ENCODE measurements at places on chromosomes 1 and 21.

GRCh38 chr1:237972186-237972585 lies 81.5 kb upstream of the ZP4 start:
- DNase-seq = no peak

- no peak for DNase-seq
Observed at GRCh38 chr1:224901087-224901810, 28.2 kb upstream of the DNAH14 start.

- DNase-seq = no peak
Observed at GRCh38 chr1:31786366-31787060, 22.4 kb upstream of the ADGRB2 start.

DNA sequence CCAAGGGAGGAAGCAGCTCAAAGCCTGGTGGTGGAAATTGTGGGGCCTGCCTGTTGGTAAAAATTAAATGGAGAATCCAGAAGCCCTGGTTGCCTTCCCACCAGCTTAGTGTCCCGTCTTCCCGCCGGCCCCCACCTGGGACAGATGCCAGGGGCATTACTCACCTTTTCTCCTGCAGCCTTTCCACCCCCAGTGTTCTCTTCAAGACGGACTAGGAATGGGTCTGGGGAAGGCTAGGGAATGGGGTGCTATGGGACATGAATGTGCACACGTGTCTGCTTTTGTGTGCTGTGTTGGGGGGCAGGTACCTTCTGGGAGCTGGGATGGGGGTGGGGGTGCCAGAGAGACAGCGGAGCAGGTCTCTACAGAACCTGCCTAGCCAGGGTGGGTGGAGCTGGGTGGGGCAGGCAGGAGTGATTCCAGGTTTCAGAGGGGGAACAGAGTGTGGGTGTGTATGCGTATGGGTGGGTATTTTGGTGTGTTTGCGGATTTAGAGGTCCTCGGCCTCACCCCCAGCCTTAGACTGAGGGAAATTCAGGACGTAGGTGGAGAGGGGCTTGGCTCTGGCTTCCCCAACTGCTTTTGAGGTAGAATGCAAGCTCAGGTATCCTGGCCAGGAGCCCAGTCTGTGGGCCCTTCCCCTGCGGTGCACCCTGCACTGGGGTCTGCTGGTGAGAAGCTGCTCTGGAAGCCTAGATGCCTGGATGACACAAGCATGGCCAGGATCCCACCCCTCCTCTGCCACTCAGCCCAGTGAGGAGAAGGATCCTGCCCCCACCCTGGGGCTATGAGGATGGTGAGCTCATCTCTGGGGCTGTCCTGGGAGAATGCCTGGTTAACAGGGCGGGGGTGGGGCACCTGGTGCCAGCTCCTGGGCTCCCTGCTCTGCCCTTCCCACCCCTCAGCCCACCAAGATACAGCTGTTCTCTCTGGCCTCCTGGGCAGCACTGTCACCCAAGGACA lies 7.8 kb downstream of the VANGL2 start:
- no peak for DNase-seq

GRCh38 chr1:96596226-96596922 lies 125.2 kb upstream of the PTBP2 start:
- DNase-seq = peak; percentile 1

DNA sequence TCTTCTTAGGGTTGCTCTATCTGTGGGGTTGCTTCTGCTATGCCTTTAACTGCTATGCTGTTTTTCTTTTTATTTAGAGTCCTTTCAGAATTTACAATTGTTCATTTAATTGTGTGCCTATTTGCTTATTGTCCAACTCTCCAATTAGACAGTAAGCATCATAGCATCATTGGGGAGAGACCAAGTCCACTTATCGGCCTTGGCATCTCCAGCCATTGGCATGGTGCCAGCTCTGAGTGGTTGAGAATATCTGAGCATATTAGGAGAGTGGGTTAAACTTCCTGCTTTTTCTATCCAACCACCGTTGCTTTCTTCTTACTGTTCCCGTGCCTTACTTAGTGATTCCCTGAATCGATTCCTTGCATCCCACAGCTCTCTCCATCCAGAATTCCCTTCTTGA lies 535.0 kb downstream of the AJAP1 start:
- no peak for DNase-seq

DNA sequence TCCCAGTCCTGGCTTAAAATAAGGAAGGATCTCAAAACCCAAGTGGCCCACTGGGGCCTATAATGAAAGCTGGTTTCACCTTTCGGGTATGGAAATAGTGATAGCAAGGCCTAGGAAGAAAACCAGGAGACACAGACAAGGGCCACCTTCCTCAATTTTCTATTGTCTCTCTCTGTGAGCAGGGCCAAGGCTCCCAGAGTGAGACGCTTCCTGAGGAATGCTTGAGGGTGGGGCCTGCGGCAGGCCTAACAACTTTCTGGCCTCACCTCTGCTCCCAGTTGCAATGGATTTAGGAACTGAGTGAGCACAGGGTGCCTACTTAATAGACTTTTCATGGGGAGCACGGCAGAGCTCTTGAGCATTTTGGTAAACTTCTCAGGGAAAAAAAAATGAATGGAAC lies 300.9 kb downstream of the ASTN1 start:
- no peak for DNase-seq

- DNase-seq = no peak
Observed at GRCh38 chr1:154115180-154115579, 39.7 kb downstream of the NUP210L start.

DNA sequence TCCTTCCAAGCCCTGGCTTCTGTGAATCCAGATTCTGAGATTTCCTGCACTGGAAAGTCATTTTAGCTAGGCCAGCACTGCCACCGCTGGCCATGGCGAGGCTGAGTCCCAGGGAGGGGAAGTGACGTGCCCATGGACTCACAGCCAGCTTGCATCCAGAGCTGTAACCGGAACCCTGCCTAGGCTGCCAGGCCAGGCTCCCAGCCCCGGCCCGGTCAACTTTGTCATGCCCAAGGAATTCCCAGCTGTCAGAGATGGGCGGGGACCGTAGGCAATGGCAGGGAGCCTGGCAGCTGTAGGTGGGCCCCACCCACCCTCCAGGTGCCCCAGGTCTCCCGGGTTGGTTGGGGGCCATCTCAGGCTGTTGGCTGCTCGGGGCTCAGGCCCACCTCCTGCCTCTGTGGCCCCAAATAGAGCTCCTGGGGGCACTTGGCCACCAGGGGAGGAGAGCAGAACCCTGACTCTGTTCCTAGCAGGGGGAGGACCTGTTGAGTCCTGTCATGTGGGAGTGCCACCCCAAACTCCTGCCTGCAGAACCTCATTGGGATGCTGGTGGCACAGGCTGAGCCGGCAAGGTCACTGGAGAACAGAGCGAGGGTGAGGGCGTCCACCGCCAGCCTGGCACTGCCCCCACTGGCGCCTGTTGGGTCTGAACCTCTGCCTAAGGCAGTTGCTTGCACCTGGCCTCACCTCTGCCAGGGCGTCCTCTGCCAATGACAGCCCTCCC lies 57.8 kb downstream of the FOXO6 start:
- no peak for DNase-seq

- no peak for DNase-seq
Observed at GRCh38 chr1:94115900-94116436, 5.0 kb downstream of the ABCA4 start.

DNA sequence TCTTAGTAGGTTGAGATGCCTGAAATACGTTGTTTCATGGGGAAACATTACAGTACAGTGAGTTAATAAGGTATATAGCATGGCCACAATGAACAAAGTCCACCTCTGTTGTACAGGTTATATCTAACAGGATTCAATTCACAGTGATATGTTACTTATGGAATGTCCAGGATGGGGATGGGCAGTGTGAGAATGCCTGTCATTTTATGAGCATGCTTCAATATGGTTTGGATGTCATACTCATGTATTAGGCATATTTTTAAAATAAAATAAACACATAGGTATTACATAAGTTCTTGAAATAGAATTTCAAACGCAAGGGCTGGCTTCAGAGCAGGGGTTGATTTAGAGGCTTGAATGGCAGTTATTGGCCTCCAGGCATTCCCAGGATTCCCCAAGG lies 6.1 kb upstream of the PHLDA3 start:
- DNase-seq = no peak

DNA sequence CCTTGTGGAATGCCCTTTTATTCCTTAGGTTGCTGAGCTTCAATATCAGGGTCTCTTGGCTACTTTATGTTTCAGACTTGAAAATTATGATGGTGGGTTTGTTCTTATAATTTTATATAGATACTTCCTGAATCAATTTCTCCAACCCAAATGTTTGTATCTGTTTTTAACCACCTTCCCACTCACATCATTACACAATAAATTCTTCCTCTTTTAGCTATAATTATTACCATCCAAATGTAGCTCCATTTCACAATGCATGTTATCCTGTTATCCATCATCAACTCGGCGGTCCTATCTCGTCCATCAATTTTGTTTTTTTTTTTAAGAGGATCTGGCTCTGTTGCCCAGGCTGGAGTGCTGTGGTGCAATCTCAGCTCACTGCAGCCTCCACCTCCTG lies 357.6 kb upstream of the ZP4 start:
- DNase-seq = no peak

GRCh38 chr1:3515272-3515671 lies 60.8 kb downstream of the ARHGEF16 start:
- no peak for DNase-seq

DNA sequence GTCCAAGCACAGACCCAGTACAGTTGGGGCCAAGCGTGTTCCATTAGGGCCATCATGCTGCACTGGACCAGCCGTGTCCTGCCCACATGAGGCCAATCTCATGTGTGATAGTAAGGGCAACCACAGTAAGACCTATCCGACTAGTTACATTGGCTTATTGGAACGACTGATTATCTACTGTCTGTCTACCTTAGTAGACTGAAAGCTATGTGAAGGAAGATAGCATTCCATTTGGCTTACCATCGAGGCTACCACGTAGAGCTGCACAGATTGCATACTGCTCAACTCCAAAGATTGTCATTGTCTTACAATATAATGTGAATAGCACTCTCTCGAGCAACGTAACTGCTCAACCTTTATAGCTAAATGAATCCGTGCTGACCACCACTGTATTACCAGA lies 10.6 kb downstream of the PTGER3 start:
- no peak for DNase-seq

- no peak for DNase-seq
Observed at GRCh38 chr1:119160866-119161265, 20.4 kb upstream of the WARS2 start.

- DNase-seq = no peak
Observed at GRCh38 chr1:14561014-14561693, 37.3 kb upstream of the KAZN start.

DNA sequence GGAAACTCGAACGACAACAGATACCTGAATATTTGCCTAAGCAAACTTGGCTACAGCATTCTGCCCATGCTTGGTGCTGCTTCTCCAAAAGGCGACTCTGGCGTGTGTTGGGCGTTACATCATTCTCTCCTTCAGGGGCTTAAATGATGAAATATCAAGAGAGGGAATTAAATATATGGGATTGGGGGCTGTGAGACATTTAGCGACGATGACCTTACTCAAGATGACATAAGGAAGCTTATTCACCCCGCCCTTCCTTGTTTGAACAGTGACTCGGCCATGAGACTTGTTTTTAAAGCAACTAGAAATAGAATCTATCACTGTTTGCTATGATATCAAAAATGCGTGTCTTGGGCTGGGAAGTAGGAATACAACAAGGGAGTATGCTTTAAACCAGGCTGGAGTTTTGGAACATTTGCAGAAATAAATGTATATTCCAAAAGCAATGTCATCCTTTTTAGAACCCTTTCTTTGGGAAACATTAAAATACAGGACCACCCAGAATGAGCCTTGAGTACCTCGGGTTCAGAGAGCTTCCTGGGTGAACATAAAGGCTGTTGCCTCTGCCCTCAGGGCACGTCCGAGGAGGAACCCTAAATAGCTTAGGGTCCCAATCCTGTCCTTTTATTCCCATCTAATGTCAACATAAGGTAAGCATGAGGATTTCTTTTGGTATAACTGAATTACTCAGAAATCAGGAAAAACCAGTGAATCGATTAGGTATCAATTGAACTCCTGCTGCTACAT lies 123.3 kb upstream of the SLC45A1 start:
- no peak for DNase-seq

GRCh38 chr1:220711056-220711809 lies 21.1 kb downstream of the C1orf115 start:
- no peak for DNase-seq

GRCh38 chr1:192697771-192698170 lies 61.8 kb downstream of the RGS13 start:
- no peak for DNase-seq

DNA sequence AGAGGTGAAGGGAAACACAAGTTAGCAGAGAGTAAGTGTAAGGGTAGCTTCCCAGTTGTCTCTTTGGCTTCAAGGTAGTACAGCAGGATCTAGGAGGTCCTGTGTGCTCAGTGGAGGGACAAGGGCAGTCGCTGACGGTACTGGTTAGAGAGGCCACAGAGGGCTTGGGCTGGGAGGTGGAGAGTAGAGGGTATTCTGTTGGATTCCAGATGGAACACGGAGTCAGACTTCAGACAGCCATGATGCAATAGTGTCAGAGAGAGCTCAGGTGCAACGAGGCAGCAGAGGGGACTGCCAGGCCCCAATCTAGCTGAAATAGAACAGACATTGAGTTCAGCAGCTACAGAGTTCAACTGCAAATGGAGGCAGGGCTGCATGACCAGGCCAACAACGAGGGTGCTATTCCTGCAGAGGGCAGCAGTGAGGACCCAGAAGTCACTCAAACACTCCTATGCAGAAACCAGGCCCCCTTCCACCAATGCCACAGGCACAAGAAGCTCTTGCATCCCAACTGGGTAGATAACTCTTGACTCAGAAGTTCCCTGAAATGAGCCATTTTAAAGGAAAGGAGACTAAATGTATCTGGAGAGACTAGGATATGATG lies 325.0 kb upstream of the ESRRG start:
- no peak for DNase-seq

DNA sequence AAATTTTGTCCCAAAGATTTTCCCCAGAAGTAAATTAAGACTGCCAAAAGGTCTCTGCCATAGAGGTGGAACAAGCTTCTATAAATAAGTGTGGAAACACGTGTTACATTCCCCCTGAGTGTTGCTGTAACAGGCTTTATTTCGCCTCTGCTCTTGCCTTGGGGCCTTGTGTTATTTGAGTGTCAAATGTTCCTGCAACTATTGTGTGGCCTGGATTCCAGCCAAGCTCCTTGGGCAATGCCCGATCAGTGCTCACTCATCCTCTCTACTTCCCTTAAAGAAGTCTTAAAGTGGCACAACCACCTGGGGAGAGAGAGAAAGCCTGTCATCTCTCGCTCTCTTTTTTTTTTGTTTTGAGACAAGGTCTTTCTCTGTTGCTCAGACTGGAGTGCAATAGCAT lies 156.7 kb downstream of the NR5A2 start:
- DNase-seq = no peak

GRCh38 chr1:31577515-31578192 lies 1.3 kb downstream of the TINAGL1 start:
- DNase-seq = no peak

- DNase-seq = no peak
Observed at GRCh38 chr1:41678111-41678878, 193.8 kb upstream of the EDN2 start.

GRCh38 chr1:64572222-64572900 lies 102.4 kb downstream of the CACHD1 start:
- no peak for DNase-seq

Measured in stimulated activated CD4-positive, alpha-beta T cell treated with anti-CD3 and anti-CD28 coated beads, Interleukin-15, amount 100 ng/mL, for 1 hour (primary cell).